ENCODE measurements at places on chromosomes 12 and 14.

GRCh38 chr12:105740369-105740768, 398.4 kb downstream of the NUAK1 start:
- DNase-seq, result no peak

GRCh38 chr12:132333273-132333672, 3.9 kb upstream of the GALNT9 start:
- no peak for DNase-seq

DNA sequence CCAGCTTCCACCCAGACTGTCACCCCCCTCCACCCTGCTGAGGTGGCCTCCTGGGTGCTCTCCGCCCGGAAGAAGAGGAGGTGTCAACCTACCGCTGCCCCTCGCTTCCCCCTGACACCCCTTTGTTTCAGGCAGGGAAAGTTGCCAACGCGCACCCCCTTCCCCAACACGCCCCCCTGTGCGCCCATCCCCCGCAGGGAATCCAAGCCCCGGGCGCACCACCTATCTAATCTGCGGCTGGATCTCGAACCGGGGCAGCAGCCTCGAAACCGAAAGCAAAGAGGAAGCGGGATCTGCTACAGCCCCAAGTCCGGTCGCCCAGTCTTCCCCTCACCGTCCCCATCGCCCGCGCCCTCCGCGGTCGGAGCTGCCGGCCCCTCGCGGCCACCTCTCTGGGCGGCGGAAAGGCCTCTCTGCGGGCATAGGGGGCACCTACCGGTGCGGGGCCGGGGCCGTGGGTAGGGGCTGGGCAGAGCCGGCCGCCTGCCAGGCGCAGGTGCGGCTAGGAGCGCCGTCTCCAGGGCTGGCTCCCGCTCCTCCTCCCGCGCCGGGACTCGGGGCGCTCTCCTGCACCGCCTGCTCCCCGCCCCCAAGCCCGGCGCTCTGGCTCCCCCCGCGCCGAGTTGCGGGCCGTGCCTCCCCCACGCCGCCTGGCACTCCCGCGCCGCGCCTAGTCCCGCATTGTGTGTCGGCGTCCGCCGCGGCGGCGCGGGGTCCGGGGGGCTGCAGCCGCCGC, 18.3 kb upstream of the PLEKHH1 start:
- no peak for DNase-seq

- DNase-seq, result no peak
These were observed 10.6 kb downstream of the GPR33 start for GRCh38 chr14:31477248-31477647.

GRCh38 chr14:106185837-106186233, 659.5 kb downstream of the TMEM121 start:
- DNase-seq, result no peak

DNA sequence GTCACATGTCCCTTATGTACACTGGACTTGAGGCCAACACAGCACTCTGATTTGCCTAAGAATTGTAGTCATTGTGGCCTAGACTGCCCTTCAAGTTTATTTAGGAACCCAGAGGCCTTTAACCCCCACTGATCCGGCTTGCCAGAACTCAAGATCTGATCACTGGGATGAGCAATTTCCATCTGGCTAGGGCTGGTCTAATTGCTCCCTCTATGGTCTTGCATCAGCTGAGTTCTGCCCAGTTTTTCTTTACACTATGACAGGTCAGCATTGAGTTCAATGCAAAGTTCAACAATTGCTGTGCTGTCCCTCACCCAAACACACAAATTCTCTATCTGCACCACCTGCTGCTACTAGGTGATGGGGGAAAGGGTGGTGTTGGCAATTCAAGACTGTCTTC, 146.9 kb upstream of the MDGA2 start:
- no peak for DNase-seq

DNA sequence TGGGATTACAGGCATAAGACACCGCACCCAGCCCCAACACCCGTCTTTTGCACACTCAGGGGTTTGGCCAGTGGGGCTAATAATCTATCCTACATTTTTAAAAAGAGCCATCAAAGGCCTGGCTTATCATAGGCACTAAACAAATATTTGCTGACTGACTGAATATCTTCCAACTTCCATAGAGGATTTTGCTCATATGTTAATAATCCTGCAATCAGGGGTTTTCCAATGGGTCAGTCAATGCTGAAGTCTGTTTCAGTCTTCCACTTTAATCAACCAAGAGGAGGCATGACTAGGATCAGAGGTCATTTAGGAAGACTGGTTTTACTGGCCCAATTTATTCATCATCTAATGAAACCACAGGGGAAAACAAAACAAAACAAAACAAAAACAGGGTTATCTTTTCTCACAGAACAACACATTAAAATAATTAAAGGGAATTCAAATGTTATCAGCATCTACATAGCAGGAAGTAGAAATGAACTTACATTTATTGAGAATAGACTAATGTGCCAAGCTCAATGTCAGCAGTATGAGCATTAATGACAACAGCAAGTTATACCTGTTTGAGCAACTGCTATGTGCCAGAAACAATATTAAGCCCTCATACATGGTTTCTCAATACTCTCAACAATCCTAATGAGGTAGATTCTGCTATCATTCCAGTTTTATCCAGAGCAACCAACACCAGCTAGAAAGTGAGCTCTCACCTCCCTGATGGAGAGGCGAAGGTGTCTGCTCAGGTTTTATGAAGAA, 372.2 kb downstream of the EGLN3 start:
- DNase-seq, result no peak

DNA sequence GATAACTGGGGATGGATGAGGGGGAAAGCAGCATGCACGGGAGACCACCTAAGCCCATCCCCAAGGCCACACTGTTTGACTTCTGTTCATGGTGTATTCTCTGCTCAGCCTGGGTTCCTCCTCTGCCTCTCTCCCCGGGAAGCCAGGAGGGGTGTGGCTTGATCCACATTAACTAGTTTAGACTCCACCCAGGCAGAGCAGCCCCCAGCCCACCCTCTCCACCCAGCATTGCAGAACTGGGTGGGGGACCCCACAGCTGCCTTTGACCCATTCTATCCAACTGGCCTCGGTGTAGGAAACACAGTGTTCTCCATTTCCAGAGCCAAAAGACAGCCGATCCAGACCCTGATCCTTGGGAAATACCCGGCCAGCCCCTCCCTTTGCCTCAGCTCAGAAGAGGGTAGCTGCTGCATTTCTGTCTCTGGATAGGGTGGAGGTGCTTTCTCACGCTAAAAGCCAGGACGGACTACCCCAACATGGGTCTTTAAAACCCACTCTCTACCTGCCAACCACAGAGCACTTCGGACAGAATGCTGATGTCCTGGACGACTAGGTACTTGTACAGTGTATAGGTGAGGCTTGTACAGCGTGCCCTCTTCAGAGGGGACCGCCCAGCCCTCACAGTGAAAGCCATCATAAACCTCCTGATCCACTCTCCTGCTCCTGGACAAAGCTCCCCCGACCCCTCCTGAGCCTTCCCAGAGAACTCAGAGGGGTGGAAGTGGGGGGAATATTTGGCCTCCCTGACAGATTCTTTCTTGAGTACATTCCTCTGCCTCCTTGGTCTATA, 9.4 kb downstream of the SPRYD3 start:
- DNase-seq, result no peak

DNA sequence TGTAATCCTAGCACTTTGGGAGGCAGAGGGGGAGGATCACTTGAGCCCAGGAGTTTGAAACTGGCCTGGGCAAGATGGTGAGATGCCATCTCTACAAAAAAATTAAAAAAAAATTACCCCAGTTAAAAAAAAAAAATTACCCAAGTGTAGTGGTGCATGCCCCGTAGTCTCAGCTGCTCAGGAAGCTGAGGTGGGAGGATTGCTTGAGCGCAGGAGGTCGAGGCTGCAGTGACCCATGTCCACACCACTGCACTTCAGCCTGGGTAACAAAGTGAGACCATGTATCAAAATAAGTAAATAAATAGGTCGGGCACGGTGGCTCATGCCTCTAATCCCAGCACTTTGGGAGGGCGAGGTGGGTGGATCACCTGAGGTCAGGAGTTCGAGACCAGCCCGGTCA, 128.8 kb downstream of the VRK1 start:
- DNase-seq, result no peak

Data from NCI-H2081 treated with DMSO at 0.1 percent for 48 hours (cell line).